Fibroblast of skin of left quadriceps (primary cell): ENCODE measurements at places on chromosomes 6 and 20.
A peak's percentile ranks its signal among the peaks of the same experiment; 100 is the strongest.

DNA sequence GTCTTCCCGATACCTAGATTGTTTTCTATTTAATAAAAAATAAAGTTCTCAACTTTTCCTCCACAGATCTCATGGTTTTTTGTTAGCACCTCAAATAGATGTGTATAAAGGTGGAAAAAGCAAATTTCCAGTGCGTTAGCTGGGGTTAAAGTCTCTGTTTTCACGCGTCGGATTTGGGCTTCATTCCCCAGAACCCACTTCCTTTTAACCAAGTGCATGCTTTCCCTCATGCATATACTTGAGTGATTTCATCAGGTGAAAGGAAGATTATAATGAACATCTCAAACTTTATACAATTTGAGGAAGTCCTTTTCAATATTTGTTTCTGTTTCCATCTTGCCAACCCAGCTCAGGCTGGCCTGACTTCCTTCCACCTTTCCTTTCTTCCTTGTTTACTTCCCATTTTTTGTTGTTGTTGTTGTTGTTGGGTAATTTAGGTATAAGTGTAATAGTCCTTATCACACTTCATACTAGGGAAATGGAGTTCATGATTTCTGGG is 43.9 kb upstream of the GGTLC1 start:
- no peak for DNase-seq

DNA sequence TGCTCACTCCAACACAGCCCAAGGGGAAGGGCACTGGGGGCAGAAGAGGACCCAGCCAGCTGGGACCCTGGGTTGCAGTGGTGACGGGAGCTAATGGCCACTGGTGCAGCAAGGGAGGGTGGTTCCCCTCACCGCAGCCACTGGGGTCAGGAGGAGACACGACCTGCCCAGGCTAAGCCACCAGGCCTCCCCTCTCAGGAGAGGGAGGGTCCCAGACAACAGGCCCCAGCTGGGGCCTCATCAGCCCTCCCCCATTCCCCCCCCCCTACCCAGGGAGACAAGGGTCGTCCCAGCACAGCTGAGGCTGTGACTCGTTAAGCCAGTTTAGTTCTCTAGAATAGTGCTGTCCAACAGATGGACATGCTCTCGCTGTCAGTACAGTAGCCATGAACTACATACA is 17.3 kb upstream of the MATN4 start:
- no peak for DNase-seq

DNA sequence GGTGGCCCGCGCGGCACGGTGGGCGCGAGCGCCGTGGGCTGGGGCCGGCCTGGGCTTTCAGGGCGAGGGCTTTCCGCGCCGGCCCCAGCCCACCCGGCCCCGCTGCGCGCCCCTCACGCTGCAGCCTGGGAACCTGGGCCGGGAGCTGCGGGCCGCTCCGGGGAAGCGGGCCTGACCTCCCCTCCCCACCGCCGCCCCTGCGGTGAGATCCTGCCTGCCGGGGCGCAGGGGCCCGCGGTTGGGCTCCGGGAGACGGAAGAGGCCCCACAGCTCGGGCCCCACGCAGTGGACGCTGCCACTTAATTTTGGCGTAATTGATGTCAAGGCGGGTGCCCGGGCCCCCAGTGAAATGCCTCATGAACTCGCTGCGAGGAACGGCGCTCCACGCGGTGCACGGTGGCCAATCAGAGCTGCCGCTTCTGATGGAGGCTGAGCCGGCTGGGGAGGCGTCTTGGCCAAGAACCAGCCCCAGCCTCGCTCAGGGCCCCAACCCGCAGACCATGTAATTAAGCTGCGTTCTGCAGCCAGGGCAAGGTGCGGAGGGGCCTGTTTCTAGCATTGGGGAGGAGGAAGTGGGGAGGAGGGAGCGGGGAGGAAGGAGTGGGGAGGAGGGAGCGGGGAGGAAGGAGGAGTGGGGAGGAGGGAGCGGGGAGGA is 96.1 kb upstream of the BHLHE23 start:
- peak; percentile 9 for DNase-seq

GRCh38 chr6:36979347-36979742 is 6.7 kb downstream of the MTCH1 start:
- DNase-seq, result peak; percentile 45

DNA sequence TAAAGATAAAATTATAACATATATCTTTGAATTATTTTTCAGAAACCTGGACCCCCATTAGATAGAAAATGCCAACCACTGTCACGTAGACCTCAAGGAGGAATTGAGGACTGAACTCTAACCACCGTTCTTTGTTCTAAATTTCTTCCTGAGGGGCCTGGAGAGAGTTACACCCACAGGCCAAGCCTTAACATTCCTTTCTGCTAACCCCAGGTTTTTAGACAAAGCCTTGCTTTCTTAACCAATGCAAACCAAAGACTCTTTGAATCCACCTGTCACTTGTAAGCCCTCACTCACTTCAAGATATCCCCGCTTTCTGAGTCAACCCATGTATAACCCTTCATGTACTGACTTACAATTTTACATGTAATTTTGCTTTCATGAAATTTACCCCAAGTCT is 41.0 kb downstream of the SNX14 start:
- no peak for DNase-seq

DNA sequence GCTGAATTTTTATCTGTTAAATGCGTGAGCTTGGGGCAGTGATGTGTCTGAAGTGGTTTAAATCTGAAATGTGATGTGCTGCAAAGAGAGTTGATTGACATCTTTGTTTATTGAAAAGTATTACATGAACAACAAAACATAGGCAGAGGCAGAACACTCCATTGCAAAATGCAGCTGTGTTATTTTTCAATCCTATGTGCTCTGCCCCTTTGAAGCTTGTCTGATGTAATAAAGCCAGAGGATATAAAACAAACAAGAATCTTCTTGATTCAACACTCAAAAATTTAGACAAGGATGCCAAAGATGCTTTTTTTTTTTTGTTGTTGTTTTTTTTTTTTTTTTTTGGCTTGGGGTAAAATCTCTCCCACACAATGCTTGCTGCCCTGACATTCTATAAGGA is 482.4 kb upstream of the MMS22L start:
- DNase-seq, result peak; percentile 40

- DNase-seq, result no peak
Observed at GRCh38 chr20:51413857-51414256, 128.7 kb downstream of the NFATC2 start.

GRCh38 chr6:8268156-8268555 is 165.8 kb upstream of the EEF1E1 start:
- DNase-seq, result no peak

DNA sequence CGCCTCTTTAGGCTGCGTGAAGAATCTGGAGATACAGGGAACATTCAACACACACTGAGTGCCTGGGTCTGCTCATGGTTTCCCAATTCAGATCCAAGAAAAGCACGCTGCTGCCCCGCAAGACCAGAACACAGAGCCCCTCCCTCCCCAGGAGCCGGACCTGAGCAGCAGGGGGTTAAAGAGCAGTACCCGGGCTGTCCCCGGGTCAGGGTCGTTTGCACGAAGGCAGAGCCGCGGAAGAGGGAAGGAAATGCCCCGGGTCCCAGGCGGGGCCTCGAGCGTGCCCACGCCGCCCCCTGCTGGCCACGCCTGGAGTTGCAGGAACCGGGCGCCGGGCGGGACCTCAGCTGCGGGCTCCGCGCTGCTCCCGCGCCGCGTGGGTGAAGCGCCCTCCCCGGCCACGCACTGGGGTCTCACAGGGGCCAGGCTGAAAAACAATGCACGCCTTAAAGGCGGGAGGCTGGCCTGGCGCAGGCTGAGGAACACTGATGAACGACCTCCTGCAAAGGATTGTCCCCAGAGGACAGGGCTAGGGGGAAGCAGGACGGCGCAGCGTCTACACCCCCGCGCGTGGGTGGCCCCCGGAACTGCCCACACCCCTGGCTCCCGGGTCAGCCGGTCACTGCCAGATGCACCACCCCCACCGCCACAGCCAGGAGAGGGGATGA is 48.9 kb downstream of the ANKRD60 start:
- DNase-seq, result peak; percentile 11

- no peak for DNase-seq
Observed at GRCh38 chr6:3303795-3304411, 45.2 kb downstream of the PSMG4 start.

GRCh38 chr20:53387983-53388675 is 205.5 kb downstream of the ZNF217 start:
- no peak for DNase-seq

DNA sequence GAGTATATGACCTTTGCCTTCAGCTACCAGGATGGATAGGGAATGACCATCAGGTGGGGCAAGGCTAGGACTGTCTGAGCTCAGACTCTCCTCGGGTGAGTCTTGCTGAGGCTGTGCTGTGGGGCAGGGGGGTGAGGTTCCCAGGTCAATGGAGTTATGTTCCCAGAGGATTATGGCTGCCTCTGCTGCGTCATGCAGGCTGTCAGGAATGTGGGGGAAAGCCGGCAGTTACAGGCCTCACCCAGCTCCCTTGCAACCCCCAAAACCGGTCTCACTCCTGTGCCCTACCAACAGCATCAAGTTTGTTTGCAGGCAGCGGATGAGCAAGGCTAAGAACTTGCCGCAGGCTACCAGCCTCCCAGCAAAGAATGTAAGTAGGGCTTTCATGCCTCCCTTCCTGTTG is 93.5 kb downstream of the ESR1 start:
- DNase-seq, result no peak

DNA sequence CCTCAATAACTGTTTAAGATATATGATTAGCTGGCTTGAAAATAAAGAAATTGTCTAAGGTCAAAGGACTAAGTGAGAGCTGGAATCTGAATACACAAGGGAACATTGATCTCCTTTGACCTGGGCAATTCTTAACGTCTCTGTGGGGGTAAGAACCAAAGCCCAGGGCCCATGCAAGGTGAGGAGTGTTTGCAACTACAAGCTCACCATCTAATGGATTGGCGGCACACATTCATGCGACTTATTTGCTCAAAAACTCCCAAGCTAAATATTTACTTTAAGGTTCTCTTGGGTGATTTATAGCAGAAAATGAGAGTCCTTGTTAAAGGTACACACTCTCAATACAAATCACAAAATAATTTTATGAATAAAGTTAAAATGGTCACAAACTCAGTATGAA is 392.0 kb upstream of the FLRT3 start:
- no peak for DNase-seq
